LoVo (cell line): ENCODE measurements at places on chromosomes 12 and 14.
A peak's percentile ranks its signal among the peaks of the same experiment; 100 is the strongest.

DNA sequence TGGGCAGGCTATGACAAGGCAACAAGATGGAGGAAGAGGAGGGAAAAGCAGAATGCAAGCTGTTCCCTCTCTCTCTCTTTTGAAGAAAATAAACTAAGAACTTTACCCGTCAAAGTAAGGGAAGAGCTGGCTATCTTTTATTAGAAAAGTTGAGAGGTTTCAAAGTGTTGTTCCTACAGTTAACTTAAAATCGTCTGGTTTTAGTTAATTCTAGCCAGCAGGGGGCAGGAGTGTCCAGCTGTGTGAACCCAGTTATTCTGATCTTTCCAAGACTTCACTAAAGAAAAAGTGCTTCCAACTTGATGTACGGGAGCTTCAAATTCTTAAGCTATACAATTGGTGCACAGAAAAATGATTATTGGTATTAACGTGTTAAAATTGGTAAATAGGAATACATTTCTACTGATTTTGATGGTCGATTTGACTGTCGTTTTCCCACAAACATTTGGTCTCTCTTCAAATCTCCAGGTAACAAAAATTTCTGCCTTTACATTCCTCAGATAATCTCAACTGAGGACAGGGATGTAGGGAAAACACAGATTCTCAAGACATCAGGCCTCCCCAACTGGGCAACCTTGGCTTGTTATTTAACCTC lies 28.4 kb upstream of the MON2 start:
- peak; percentile 65 for DNase-seq

DNA sequence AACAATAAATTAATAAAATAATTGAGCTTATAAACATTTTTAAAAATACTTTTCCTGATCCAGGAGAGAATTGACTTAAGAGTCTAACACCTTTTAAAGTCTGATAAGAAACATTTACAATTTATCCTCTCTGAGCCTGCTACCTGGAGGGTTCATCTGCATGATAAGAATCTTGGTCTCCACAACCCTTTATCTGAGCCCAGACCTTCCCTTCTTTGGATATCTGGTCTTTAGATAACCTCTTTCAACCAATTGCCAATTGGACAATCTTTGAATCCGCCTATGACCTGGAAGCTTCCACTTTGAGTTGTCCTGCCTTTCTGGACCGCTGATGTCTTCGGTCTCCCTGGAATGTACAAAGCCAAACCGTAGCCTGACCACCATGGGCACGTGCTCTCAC lies 1393.3 kb upstream of the TMEM132C start:
- no peak for DNase-seq

DNA sequence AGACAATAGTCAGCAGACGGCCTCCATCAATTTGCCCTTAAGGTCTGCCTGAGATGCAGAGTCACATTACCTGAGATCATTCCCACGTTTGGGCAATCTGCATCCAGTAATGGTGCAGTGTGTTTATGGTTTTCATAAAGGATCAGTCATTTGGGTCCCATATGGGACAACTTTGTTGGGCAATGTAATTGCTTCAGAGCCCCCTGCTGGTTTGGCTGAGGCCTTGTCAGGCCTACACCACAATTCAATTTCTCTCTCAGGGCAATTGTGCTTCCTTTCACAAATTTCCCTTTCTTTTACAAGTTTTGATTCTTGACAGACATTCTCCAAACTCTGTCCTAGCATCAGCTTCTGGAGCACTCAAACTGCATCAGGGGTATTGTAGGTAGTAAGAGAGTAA lies 191.2 kb upstream of the SSTR1 start:
- DNase-seq = no peak

- DNase-seq = no peak
Observed at GRCh38 chr12:15458008-15458407, 135.7 kb downstream of the PTPRO start.

GRCh38 chr12:88111074-88111652 lies 30.7 kb downstream of the CEP290 start:
- peak; percentile 78 for DNase-seq

DNA sequence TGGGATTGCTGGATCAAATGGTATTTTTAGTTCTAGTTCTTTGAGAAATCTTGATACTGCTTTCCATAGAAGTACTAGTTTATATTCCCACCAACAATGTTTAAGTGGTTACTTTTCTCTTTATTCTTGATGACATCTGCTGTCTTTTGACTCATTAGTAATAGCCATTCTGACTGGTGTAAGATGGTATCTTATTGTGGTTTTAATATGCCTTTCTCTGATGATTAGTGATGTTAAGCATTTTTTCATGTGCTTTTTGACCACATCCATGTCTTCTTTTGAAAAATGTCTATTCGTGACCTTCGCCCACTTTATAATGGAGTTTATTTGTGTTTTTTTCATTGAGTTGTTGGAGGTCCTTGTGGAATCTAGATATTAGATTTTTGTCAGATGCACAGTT lies 865.7 kb downstream of the SLC6A15 start:
- DNase-seq = no peak

DNA sequence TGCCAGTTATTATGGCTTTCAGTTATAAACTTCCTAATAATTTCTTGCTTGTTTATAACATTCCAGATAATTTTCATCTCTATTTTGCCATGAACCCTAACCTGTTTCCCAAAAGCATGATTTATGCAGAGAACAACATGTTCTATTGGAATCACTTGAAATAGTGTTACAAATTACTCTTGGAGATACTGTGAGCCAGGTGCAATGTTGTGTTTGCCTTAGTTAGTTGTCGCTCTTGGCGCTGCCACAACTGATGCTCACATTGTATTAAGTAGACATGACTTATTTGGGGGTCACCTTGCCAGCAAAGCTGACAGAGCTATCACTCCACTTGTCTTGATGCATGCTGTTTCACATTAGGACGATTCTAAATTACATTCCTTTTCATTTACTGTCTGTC lies 49.4 kb downstream of the TSPAN8 start:
- no peak for DNase-seq

DNA sequence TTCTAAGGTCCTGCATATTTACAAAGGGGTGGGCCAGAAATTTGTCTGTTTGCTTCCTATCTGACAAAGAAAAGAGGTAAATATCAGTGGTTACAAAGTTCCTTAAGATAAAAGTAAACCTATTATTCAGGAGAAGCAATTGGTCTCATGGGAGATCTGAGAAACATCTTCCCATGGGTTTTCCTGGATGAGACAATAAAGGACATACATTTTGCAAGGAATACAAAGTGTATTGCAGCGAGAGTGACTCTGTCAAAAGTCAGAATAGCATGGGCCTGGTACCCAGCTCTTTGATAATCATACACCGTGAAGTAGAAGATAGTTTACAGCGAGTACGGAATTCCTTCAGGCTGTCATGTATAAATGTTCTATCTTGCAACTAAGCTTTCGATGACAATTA lies 14.2 kb downstream of the LRRK2 start:
- no peak for DNase-seq

DNA sequence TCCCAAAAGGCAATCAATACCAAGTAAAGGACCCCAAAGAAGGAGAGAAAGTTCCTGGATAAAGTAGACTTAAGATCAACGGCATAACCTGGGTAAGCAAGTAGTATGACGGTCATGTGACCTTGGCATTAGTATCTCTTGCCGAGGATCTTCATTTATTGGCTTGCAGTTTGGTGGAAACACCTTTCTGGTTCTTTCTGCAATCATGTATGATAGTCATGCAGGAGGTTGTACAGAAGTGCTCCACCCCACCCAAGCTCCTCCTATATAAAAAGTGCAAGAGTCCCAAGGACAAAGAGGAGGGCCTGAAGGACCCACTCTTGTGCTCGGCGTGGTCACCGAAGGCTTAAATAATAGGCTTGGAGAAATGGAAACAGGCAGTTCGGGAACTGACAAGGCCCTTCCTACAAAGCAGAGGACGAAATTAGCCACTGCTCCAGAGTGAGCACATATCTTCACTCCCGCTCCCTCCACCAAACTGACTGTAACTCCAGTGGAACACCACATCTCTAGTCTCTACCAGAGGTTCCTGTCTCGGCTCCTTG lies 750 bp downstream of the CS start:
- peak; percentile 50 for DNase-seq

- no peak for DNase-seq
Observed at GRCh38 chr12:85425349-85425612, 145.3 kb downstream of the ALX1 start.

GRCh38 chr14:25086821-25087396 lies 37.0 kb upstream of the STXBP6 start:
- DNase-seq = no peak

DNA sequence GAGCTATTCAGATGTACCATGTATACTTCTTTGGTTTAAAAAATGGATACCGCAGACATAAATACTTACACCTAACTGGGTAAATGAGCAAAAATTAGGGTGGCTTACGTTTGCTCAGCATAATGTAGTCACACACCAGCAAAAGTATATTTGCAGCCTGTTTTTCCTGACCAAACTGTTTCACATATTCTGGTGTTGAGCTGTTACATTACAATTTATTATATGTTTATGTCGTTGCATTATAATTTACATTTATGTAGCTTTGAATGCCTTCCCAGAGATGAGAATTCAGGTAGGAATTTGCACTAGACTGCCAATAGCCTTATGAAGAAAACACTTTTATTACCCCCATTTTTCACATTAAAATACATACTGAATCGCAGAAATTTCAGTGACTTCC lies 183.3 kb downstream of the PTPRO start:
- no peak for DNase-seq

GRCh38 chr14:96104469-96105057 lies 65.4 kb downstream of the C14orf132 start:
- no peak for DNase-seq

- no peak for DNase-seq
Observed at GRCh38 chr12:120914794-120915193, 10.6 kb upstream of the SPPL3 start.

DNA sequence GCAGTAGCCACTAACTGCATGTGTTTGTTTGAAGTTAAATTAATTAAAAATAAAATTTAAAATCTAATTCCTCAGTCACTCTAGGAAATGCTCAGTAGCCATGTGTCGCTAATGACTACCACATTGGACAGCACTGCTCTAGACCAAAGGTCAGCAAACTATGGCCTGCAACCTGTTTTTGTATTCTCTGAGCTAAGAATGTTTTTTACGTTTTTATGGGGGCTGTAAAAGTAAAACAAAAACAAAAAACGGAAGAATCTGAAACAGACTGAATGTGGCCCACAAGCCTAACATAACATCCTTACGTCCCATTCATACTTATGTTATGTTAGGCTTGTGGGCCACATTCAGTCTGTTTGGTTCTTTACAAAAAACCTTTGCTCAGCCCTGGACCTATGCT lies 57.8 kb downstream of the LIN52 start:
- peak; percentile 49 for DNase-seq

DNA sequence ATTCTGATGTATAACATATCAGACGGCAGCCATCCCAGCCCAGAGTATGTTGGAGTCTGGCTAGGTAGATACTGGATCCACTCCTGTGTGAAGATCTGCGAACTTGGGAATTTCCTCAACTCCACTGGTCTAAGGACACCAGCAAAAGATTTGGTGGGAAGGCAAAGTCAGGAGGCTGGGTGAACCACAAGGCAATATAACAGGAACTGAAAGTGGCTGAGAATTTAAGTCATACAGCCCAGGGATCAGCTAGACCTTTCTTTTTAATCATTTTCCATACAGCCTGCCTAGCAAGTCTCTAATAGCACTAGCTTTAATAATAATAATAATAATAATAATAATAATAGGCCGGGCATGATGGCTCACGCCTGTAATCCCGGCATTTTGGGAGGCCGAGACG lies 34.8 kb downstream of the BRAP start:
- DNase-seq = no peak

DNA sequence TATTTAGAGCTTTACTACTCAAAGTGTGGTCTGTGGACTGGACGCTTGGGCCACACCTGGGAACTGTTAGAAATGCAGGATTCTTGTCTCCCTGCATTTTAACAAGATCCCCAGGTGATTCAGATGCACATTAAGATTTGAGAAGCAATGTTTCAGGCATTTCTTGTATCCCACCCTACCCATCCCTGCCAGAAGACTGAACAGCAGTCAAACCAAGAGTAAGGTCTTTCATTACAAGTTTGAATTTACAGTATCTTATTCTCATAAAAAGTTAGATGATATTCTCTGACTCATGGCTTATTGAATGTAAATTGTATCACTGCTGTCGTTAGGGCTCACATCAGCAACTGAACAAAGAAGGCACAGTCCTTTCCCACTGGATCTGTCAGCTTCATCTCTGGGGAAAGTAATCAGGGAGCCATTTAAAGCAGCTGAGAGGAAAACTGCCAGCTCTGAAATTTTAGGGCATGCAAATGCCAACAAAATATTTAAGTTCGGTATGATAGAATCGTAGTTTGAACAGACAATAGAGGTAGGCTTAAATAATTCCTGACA lies 141.1 kb downstream of the AKAP6 start:
- no peak for DNase-seq

- DNase-seq = no peak
Observed at GRCh38 chr14:58771016-58771415, 133.3 kb downstream of the DACT1 start.

DNA sequence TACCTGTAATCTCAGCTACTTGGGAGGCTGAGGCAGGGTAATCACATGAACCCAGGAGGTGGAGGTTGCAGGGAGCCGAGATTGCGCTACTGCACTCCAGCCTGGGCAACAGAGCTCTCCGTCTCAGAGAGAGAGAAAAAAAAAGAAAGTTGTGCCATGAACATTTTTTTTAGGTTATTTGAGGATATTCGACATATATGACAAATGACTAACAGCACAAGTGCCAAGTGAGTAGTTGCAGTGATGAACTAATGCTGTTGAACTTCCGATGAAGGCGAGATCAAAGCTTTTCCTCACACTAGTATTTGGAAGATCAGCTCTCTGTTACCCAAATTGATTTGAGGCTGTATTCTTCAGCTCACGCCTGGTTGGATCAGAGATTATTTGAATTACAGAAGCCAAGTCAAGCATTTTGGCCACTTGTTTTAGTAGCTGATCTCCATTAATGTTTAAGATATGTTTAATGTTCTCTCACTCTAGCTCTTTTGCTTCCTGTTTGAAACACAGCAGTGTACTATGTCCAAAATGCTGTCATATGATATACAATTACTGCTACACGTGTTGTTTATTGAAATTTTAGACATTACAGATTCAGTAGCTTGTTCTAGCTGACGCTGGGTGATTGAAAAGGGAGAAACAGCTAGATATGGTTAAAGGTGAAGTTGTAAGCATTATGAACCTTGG lies 43.4 kb downstream of the WDR20 start:
- no peak for DNase-seq

- DNase-seq = no peak
Observed at GRCh38 chr12:82966001-82966559, 279.4 kb downstream of the TMTC2 start.

- no peak for DNase-seq
Observed at GRCh38 chr14:58985786-58986185, 202.7 kb upstream of the DAAM1 start.

DNA sequence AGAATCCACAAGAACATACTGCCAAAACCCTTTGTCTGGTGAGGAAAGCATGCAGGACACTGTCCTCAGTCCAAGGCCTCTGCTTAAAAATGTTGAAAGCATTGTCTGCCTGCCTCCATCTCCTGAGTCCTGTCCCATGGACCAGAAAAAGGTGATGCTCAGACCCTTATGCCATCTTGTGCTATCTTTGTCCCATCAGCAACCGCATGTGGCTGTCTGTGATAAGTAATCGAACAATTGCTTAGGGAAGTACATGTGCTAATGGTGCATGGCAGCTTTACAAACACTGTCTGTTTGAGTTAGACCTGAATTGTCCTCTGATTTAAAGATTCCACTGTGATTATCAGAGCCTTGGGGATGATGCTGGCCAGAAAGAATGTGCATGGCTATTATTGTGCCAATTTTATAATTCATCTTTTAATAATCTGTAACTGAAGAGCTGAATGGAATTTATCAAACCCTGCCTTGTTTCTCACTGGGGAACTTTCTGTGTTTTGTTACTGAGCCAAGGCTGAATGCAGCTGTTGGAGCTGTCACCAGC lies 177.5 kb downstream of the DACT1 start:
- no peak for DNase-seq

GRCh38 chr14:51004352-51004800 lies 60.1 kb upstream of the PYGL start:
- no peak for DNase-seq
